ENCODE measurements at places on chromosomes 5 and 9. TPM values are rescaled to one million over a fixed set of nuclear protein-coding genes. Genes with fewer than 3 reads are reported as not detected.

- H3K27ac ChIP-seq: peak overlapping the region; percentile 6
- DNase-seq: no peak
- H3K4me3 ChIP-seq: peak overlapping the region; percentile 64
Observed at GRCh38 chr9:126611193-126611591, 2.5 kb upstream of the LMX1B start.

- no peak overlapping the region for H3K4me3 ChIP-seq
- no peak for DNase-seq
- H3K27me3 ChIP-seq: no peaks in the 10 kb centered on the region
- H3K4me1 ChIP-seq: peaks cover 53% of the 10 kb centered on the region
Observed at GRCh38 chr9:124855944-124856765, 2.9 kb downstream of the WDR38 start.

DNA sequence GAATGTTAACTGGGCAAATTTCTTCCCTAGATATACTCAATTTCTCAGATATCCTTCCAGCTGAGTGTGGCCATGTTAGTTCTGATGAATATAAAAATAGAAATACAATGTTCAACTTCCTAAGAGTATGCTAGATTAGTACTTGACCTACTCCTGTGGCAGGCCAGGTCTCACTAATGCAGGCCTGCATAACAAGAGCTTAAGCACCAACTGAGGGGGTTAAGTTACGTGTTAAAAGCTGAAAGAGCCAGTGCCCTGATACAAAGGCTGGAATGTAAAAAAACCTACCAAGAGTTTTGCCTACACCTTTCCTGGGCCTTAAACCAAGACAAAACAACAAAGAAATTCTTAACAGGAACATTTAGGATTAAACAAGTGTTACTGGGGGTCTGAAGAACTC lies 102.8 kb downstream of the MRPS30 start:
- no peaks in the 10 kb centered on the region for H3K27me3 ChIP-seq
- no peak overlapping the region for H3K4me3 ChIP-seq
- H3K4me1 ChIP-seq: peaks cover 11% of the 10 kb centered on the region
- DNase-seq: no peak
- H3K36me3 ChIP-seq: no peaks in the 10 kb centered on the region
- no peak overlapping the region for H3K27ac ChIP-seq

DNA sequence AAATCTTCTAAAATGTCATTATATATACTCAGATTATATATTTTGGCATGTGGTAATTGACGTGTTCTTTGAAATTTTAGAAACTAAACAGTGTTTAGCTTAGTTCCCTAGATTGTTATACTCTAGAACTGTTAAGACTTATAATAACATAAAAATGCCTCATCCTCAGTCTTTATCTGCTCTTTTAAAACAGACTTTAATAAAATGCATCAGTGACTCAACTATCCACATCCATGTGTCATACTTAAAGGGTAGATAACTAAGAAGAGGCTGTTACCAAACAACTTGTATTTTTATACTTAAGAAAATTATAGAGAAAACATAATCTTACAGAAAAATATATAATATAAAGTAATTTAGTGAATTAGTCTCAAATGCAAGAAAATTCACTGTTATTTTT lies 15.2 kb downstream of the NFIL3 start:
- DNase-seq: no peak
- no peaks in the 10 kb centered on the region for H3K27me3 ChIP-seq
- H3K4me1 ChIP-seq: peaks cover 20% of the 10 kb centered on the region
- no peak overlapping the region for H3K4me3 ChIP-seq
- no peak overlapping the region for H3K27ac ChIP-seq

- no peaks in the 10 kb centered on the region for H3K4me1 ChIP-seq
- no peak overlapping the region for H3K4me3 ChIP-seq
- peak; percentile 15 for DNase-seq
- no peak overlapping the region for H3K27ac ChIP-seq
- no peaks in the 10 kb centered on the region for H3K36me3 ChIP-seq
Observed at GRCh38 chr9:17810728-17811571, 232.1 kb downstream of the SH3GL2 start.

DNA sequence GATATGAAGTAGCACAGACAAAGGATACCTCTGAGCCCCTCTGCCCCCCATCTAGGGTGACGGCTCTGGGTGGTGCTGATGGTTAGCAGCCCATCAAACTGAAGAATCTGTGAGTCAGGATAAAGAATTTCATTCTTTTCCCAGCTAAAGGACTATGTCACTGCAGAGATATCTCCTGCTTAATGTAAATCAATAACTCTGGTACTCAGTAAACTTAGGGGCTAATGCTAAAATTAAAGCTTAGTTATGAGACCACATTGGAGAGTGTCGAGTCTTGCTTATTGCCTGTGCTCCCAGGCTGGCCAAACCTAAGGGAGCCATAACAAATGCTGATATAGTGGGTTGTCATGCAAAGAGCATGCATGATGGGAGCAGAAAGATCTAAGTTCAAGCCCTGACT lies 25.6 kb upstream of the ACTBL2 start:
- DNase-seq: no peak
- H3K4me1 ChIP-seq: peaks cover 19% of the 10 kb centered on the region
- H3K27me3 ChIP-seq: no peaks in the 10 kb centered on the region
- H3K27ac ChIP-seq: no peak overlapping the region
- H3K36me3 ChIP-seq: no peaks in the 10 kb centered on the region

- H3K27ac ChIP-seq: no peak overlapping the region
- H3K27me3 ChIP-seq: no peaks in the 10 kb centered on the region
- no peak overlapping the region for H3K4me3 ChIP-seq
- H3K36me3 ChIP-seq: peaks cover 22% of the 10 kb centered on the region
Observed at GRCh38 chr9:97425336-97425972, 13.6 kb downstream of the TDRD7 start.

Gene DCAF10
- total RNA-seq: 20.8 TPM

GRCh38 chr9:92432972-92433548 lies 8.8 kb upstream of the OMD start:
- no peak overlapping the region for H3K4me3 ChIP-seq
- no peaks in the 10 kb centered on the region for H3K4me1 ChIP-seq
- no peak overlapping the region for H3K27ac ChIP-seq

DNA sequence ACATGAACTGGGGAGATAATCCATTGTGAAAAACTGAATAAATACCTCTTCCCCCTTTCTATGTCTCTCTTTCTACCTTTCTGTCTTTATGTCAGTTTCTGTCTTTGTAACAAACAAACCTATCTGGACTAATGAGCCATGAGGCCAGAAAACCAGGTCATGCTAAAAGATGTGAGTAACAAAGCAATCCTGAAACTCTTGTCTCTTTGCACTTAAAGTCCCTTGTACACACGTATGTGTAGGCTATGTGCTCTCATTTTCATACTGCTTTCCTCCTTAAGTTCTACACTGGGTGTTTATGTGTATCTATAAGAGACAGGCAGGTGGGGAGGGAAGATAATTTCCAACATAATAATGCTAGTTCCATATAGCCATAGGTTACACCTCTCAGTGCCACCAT lies 123.8 kb upstream of the PTGER4 start:
- H3K36me3 ChIP-seq: no peaks in the 10 kb centered on the region
- H3K4me3 ChIP-seq: no peak overlapping the region
- DNase-seq: no peak
- peaks cover 12% of the 10 kb centered on the region for H3K4me1 ChIP-seq
- H3K27ac ChIP-seq: no peak overlapping the region

- no peaks in the 10 kb centered on the region for H3K36me3 ChIP-seq
- H3K4me1 ChIP-seq: peaks cover 14% of the 10 kb centered on the region
- peak overlapping the region; percentile 10 for H3K27ac ChIP-seq
- H3K4me3 ChIP-seq: no peak overlapping the region
- no peaks in the 10 kb centered on the region for H3K27me3 ChIP-seq
Observed at GRCh38 chr9:92522983-92523970, 12.5 kb downstream of the ECM2 start.

- H3K4me1 ChIP-seq: peaks cover 58% of the 10 kb centered on the region
- H3K27ac ChIP-seq: peak overlapping the region; percentile 82
- DNase-seq: peak; percentile 46
- H3K27me3 ChIP-seq: peaks cover 10% of the 10 kb centered on the region
Observed at GRCh38 chr5:10329820-10330481, 22.2 kb upstream of the CMBL start.

- H3K27ac ChIP-seq: no peak overlapping the region
- H3K4me1 ChIP-seq: no peaks in the 10 kb centered on the region
- DNase-seq: no peak
Observed at GRCh38 chr5:118902656-118903438, 85.5 kb downstream of the DTWD2 start.

- H3K27ac ChIP-seq: no peak overlapping the region
- no peaks in the 10 kb centered on the region for H3K4me1 ChIP-seq
- no peaks in the 10 kb centered on the region for H3K27me3 ChIP-seq
- no peak for DNase-seq
- peaks cover 84% of the 10 kb centered on the region for H3K36me3 ChIP-seq
- H3K4me3 ChIP-seq: no peak overlapping the region
Observed at GRCh38 chr9:129853614-129854013, 18.4 kb downstream of the USP20 start.

Gene PHYHD1
- 20.3 TPM for total RNA-seq

- no peaks in the 10 kb centered on the region for H3K27me3 ChIP-seq
- no peak overlapping the region for H3K27ac ChIP-seq
- H3K4me1 ChIP-seq: peaks cover 14% of the 10 kb centered on the region
- DNase-seq: no peak
- H3K4me3 ChIP-seq: no peak overlapping the region
- no peaks in the 10 kb centered on the region for H3K36me3 ChIP-seq
Observed at GRCh38 chr5:148687427-148687826, 33.1 kb upstream of the HTR4 start.

- H3K27ac ChIP-seq: peak overlapping the region; percentile 83
- no peak for DNase-seq
- peak overlapping the region; percentile 2 for H3K4me3 ChIP-seq
- H3K27me3 ChIP-seq: no peaks in the 10 kb centered on the region
Observed at GRCh38 chr9:94156348-94157049, 72.2 kb downstream of the PTPDC1 start.

GRCh38 chr5:153659039-153659736 lies 168.7 kb downstream of the GRIA1 start:
- H3K36me3 ChIP-seq: no peaks in the 10 kb centered on the region
- H3K27ac ChIP-seq: no peak overlapping the region
- no peak for DNase-seq
- no peak overlapping the region for H3K4me3 ChIP-seq
- no peaks in the 10 kb centered on the region for H3K27me3 ChIP-seq
- peaks cover 4% of the 10 kb centered on the region for H3K4me1 ChIP-seq

DNA sequence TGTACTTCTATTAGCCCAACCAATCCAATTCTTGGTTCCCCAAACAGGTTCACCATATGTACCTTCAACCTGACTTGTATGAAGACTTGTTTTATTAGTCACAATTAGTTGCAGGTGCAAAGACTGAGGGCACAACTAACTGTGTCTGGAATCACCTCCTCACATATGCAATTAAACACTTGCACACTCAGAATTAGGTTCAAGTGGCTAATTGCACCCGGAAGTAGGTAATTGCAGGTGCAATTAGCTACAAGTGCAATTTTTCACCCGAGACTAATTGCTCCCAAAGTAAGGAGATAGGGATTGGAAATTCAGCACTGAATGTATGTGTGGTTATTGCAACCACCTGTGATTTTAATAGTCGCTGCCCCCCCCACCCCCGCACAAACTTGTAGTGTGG lies 338.9 kb downstream of the ZSWIM6 start:
- DNase-seq: no peak
- H3K27me3 ChIP-seq: no peaks in the 10 kb centered on the region
- no peak overlapping the region for H3K4me3 ChIP-seq
- H3K4me1 ChIP-seq: peaks cover 29% of the 10 kb centered on the region
- no peak overlapping the region for H3K27ac ChIP-seq
- no peaks in the 10 kb centered on the region for H3K36me3 ChIP-seq

GRCh38 chr5:93572101-93572607 lies 8.9 kb downstream of the NR2F1-AS1 start:
- peaks cover 22% of the 10 kb centered on the region for H3K4me1 ChIP-seq
- no peak for DNase-seq
- H3K27me3 ChIP-seq: peaks cover 100% of the 10 kb centered on the region
- no peak overlapping the region for H3K27ac ChIP-seq
- no peaks in the 10 kb centered on the region for H3K36me3 ChIP-seq

Measured in left ventricle myocardium inferior (tissue), 1 donor.